ENCODE measurements at places on chromosomes 7 and 10. TPM values are rescaled to one million over a fixed set of nuclear protein-coding genes. Genes with fewer than 3 reads are reported as not detected.

The FAM241B gene
- total RNA-seq, result 0.48 TPM

The GHRHR gene
- total RNA-seq, result not detected

The ENTPD1 gene
- 17.4 TPM for total RNA-seq

The AOC1 gene
- 2.3 TPM for total RNA-seq

The PLXNA4 gene
- 26.2 TPM for total RNA-seq

The WDFY4 gene
- 2.3 TPM for total RNA-seq

The OGA gene
- total RNA-seq, result 181 TPM

The INMT gene
- total RNA-seq, result 26.2 TPM

Data from breast epithelium (tissue), 4 donors.